EL (cell line): ENCODE measurements at places on chromosomes 1 and 21.

DNA sequence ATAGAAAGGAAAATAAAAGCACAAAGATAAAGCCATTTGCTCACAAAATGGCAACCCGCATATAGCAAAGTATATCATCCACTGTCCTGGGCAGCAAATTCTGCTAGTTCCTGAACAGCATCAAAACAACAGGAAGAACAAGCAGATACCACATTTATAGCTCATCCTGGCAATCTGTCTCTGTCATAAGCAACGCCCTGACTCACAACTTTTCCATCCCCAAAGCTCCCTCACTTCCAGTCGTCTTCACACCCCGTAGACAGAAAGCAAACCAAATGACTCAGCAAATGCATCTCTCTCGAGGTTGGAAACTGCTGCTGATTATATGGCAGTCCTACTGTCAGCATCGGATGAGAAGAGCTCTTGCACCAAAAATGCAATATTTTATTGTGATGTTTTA, 65.8 kb downstream of the AK5 start:
- peak; percentile 96 for DNase-seq

DNA sequence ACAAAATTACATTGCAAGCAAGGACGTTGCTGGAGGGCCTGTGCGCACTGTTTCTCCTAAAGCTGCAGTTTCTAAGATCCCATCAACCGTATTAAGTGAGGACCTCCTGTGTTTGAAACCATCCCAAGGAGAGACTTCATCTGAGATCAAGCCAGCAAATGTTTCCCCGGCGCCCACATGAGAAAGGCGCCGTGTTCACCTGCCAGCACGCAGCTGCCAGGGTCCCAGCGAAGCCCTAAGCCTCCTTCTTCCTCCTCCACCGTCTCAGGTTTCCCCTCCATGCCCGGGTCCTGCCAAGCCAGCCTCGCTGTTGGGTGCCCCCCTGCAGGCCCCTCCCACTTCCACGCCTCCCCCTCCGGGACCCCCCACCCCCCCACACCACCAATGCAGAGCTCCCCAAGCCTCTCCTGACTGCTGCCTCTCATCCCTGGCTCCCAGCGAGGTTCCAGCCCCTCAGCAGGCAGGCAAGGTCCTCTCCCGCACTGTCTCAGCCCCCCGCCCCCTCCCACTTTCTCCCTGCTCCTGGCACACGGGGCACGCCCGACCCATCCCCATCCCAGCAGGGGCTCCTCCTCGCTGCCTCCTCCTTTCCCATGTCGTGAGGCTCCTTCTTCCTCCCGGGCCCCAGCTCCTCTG, 8.6 kb upstream of the TFF1 start:
- no peak for DNase-seq

GRCh38 chr21:38903690-38904139, 98.0 kb downstream of the ETS2 start:
- no peak for DNase-seq

DNA sequence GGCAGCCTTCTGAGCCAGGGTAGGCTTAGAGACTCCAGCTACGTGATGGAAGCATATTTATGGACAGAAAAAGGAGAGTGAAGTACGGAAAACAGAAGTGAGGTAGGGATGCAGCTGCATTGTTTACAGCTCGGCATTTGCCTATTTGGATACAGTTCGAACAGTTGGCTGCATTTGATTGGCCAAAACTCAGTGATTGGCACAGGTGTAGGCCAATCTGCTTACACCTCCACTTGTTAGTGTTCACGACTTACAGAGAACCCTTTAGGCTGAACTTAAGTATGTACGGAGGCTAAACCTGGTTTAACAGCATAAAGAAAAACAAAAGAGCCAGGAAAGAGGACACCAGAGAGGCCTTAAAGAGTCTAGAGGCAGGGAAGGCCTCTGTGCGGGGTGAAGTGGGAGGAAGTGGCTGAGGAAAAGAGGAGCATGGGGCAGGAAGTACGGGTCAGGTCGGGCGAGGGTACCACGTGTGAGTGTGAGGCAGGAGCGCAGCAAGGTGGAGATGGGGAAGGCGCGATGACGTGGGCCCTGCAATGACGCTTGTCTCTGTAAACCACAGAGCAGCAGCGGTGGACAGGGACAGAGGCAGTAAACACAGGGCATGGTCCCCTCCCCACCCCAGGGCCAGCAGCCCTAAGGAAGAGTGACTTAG, 32.0 kb downstream of the RSPH1 start:
- peak; percentile 48 for DNase-seq

GRCh38 chr1:232622981-232623380, 7.0 kb downstream of the SIPA1L2 start:
- no peak for DNase-seq

DNA sequence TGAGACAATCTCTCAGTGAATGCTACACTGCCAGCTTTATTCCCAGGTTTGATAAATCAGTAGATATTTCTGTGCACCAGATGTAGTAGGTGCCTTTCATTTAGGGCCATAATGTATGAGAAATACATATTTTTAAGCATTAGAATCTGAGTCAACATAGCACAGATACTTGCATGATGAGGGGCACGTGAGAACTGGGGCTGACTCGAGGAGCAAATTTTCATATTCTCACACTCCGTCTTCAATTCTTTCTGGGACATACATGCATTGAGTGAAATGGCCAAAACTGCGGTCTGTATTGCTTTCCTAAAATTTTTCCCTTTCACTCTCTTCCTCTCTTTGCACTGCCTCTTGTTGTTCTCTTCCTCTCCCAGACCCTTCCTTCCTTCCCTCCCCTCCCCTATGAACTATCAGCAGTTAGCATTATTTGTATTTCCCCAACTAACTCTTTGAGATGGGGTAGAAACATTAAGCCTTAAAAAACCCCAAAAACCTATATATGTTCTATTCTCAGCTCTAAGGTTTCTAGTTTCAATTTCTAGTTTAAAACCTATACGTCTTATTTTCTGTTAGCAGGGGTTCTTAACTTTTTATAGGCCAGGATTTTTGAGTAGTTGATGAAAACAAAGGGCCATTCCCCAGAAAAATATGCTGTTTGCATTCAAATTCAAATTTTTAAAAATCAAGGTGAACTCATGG, 289.1 kb downstream of the PTBP2 start:
- DNase-seq = peak; percentile 31

DNA sequence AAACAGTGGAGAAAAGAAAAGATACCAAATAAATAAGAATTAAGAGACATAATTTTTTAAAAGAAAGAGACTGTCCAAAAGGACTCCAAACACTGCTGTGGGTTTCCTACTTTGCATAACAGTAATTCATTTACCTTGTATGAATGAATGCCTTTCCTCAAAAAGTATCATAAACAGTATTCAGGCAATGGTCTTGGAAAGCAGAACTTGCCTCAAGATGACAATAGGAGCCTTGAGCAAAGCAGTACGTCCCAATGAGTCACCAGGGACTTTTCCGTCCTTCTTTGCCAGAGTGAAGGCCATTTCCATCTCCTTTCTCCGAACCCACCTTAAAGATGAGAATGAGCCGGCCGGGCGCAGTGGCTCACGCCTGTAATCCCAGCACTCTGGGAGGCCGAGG, 186.4 kb downstream of the ZBTB18 start:
- no peak for DNase-seq

DNA sequence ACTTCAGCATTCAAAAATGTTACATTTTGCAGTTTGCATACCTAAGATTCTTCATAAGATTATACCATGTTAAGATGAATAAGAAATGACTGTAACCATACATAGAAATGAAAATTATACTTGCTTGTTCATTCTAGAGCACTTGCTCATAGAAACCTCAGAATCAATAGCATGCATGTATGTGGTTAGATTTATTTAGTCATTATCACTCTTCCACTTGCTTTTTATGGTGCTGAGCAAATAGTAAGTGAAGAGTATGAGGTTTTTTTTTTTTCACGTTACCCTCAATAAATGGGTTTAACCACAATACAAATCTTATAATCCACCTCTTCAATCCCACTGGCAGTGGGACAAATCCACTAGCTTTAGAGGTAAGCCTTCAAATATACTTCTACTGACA, 84.7 kb downstream of the LRRC53 start:
- DNase-seq = no peak

DNA sequence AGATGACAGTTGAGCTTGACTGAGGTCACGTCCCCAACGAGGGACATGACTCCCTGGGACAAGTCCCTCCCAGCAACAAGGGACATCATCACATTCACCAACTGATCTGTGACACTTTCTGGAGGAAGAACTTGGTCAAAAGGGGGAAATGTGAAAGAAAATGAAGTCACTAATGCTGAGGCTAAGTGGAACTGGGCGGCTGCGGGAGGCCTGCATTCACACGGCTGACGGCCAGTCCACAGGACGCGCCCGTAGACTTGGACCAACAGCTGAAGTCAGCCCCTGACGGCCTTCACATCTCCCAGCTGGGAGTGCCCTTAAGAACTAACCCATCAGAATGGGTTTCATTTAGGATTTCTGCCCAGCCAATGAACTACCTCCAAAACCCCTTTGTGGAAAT, 26.6 kb downstream of the POFUT2 start:
- no peak for DNase-seq

DNA sequence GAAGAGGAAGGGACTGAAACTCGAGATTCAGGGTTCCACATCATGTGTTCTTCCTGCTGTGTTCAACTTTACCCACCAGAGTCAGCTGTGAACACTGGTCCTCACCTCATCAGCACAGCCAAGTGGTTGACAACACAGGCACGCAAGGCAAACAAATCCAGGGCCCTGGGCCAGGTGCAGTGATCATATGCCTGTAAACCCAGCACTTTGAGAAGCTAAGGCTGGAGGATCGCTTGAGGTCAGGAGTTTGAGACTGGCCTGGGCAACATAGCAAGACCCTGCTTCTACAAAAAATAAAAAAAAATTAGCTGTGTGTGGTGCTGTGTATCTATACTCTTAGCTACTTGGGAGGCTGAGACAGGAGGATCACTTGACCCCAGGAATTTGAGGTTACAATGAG, 8.4 kb upstream of the XKR8 start:
- DNase-seq = no peak

DNA sequence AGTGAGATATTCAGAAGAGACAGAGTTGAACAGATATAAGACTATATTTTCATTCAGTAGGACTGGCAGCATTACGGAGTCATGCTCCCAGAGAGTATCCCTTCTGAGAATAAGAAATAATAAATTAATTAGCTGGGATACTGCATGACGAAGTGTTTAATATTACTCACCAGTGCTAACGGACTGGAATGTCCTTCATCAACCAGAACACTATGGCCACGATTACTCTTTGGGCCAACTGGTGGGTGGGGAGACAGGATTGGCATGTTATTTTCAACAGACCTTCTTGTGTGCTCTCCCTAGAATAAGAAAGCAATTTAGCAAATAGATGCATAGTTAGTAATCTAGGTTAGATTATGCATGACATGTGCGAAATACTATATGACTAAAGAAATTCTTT, 32.4 kb downstream of the ERICH3 start:
- DNase-seq = no peak

DNA sequence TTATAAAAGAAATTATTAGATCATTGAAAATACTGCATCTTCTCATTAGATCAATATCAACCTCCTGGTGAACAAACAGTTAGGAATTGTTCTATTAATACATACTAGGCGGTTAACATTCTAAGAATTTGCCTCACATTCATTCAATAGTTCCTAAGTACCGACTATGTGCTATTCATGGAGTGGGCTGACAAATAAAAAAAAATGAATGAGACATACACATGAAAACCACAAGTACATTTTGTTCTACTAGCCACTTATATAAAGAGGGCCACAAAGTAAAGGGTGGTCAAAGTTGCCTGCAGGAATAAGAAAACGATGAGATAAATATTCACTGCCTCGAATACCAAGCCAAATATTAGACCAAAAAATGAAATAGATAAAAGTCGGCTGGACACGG, 294.4 kb downstream of the SDCCAG8 start:
- peak; percentile 47 for DNase-seq

- peak; percentile 31 for DNase-seq
Measured at GRCh38 chr1:119141020-119141424, 569 bp upstream of the WARS2 start.

DNA sequence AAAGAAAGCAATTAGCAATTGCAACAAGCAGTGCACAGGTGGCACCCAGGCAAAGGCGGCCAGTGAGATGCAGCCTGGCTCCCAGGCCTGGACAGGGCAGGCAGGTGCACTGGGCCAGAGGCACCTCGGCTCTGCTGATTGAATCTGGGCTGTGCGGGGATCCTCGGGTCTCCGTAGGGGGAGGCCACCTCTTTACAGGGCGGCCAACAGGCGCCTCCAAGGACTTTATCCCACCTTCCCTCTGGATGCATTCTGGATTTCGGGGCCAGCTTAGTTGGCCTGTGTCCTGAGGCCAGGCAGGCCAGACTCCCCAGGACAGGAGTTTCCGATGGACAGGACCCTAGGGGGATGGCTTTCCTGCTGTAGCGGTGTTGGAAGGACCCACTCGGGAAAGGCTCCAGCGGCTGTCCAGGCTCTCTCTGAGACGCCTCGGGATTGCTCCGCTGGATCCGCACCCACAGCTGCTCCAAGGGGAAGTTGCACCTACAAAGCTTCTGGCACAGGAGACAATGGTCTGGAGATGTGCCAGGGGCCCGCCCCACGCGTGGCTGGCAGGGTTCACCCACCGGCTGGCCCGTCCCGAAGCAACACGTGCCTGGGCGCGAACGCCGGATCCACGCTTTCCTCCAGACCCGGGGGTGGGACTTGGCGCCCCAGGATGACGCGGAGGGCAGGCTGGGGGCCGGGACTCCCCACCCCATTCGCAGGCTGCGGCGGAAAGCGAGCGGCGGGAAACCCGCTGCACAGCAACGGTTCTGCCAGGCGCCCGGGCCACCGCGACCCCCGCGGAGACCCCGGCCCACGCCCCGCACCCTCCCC, 810 bp downstream of the SLC19A1 start:
- peak; percentile 61 for DNase-seq

- no peak for DNase-seq
Measured at GRCh38 chr1:192627901-192628300, 8.0 kb upstream of the RGS13 start.

GRCh38 chr1:95991787-95992520, 729.6 kb upstream of the PTBP2 start:
- no peak for DNase-seq

DNA sequence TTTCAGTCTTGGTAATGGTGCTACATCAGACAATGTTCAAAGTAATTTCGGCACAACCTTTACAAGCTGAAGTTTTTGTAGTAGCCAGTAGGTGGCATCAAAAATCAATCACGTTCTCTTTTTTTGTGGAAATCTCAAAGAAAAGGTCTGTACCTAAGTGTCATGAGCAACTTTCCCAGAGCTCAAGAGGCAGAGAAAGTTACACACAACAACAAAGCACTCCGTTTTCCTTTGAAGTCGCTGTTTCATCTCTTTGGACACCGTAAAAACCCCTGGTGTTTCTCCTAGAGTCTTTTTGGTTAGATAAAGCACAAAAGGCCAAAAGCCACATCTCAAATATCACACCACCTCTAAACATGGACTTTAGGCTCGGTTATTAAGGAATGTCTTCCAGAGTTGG, 131.6 kb downstream of the LHX8 start:
- peak; percentile 15 for DNase-seq

GRCh38 chr21:33936301-33937038, 20.9 kb upstream of the ATP5PO start:
- DNase-seq = no peak

- DNase-seq = no peak
Measured at GRCh38 chr1:194469282-194469681, 1282.9 kb upstream of the B3GALT2 start.

- DNase-seq = no peak
Measured at GRCh38 chr1:206070627-206071304, 17.8 kb downstream of the RHEX start.
